ENCODE measurements at places on chromosomes 13 and 19. TPM values are rescaled to one million over a fixed set of nuclear protein-coding genes. Genes with fewer than 3 reads are reported as not detected.

GRCh38 chr13:75231235-75231634 lies 250.7 kb downstream of the TBC1D4 start:
- DNase-seq, result no peak

DNA sequence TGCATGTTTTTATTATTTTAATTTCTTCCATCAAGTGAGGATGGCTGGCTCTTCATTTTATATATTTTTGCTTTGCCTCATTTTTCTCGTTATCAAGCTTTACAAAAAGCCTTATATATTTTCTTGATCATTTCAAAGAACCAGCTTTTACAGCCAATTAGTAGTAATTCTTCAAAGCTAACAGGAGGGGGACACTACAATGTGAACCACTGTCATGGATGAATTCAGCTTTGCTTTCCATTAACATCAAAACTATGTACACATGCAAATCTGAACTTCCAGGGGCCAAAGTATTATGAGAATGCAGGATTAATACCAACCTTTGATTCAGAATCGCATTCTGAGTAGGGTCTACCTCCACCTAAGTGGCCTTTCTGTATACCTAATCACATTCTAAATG lies 11.1 kb downstream of the UQCRFS1 start:
- no peak for DNase-seq

The ZNF835 gene
- 3.6 TPM for total RNA-seq

The CYP4F11 gene
- 0.16 TPM for total RNA-seq

The ZNF227 gene
- 33.2 TPM for total RNA-seq

The NLRP9 gene
- not detected for total RNA-seq

- DNase-seq, result no peak
Observed at GRCh38 chr13:41985788-41986508, 25.0 kb upstream of the VWA8 start.

DNA sequence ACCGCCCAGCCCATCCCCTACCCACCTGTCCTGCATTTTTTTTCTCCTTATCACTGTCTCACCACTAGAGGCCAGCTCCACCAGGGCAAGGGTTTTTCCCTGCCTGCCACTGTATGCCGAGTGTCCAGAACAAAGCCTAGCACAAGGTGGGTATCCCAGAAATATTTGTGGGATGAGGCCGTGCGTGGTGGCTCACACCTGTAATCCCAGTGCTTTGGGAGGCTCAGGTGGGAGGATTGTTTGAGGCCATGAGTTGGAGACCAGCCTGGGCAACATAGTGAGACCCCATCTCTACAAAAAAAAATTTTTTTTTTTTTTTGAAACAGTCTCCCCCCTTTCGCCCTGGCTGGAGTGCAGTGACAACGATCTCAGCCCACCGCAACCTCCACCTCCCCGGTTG lies 2.9 kb upstream of the MRI1 start:
- DNase-seq, result no peak

GRCh38 chr13:26132756-26133155 lies 80.9 kb upstream of the SHISA2 start:
- DNase-seq, result no peak

DNA sequence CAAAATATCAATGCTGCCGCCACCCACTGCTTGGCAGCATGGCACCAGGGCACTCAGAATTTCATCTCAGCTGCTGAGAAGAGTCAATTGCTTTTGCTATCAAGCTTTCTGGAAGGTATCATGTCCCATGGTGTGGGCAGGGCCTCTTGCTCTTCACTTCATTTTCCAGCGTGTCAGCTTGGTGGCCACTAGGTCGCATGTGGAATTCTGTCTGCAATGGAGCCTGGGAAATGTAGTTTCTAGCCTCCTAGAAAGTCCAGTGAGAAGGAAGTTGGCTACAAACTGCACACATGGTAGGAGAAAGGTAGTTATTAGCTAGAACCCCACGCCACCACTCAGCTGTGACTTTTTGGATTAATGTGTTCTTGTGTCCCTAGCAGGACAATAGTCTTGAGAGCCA lies 105.3 kb downstream of the MYO16 start:
- DNase-seq, result no peak

GRCh38 chr19:41944336-41944735 lies 14.8 kb downstream of the RABAC1 start:
- DNase-seq, result no peak

DNA sequence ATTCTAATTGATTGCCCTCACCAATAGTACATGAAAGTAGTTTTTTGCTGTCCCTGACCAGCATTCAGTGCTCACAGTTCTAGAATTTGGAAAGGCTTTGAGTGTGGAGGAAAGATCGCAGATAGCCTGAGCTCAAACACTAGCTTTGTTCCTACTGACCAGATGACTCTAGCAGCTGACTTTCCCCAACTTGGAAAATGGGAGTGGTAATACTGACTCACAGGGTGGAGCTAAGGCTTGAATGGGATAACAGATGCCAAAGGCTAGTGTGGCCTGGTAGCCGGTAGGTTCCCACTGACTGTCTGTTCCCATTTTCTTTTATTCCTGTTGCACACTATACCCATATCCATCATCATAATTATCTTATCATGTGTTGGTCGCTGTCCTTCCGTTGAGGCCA lies 3.7 kb downstream of the ZSCAN22 start:
- no peak for DNase-seq

DNA sequence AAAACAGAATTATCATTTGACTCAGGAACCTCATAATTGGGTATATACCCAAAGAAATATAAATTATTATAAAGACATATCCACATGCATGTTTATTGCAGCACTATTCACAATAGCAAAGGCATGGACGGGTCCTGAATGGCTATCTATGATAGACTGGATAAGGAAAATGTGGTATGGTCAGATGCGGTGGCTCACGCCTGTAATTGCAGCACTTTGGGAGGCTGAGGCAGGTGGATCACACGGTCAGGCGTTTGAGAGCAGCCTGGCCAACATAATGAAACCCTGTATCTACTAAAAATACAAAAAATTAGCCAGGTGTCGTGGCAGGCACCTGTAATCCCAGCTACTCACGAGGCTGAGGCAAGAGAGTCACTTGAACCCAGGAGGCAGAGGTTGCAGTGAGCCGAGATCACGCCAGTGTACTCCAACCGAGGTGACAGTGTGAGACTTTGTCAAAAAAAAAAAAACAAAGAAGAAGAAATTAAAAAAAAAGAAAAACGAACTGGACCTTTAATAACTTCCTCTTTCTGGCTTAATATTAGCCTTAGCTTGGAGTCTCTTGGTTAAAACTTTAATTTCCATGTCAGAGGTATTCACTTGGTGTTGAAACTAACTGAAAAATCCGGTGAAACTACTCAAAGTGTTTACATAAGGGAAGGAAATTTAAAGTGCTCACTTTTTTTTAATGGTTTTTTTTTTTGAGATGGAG lies 104.4 kb downstream of the ZNF486 start:
- DNase-seq, result no peak

All from breast epithelium (tissue), 4 donors.